ENCODE measurements at places on chromosomes 13 and 19.
A peak's percentile ranks its signal among the peaks of the same experiment; 100 is the strongest.

- peak; percentile 33 for DNase-seq
Measured at GRCh38 chr13:46648166-46648607, 95.2 kb downstream of the LRCH1 start.

- DNase-seq = no peak
Measured at GRCh38 chr19:32879741-32880140, 10.2 kb upstream of the SLC7A9 start.

DNA sequence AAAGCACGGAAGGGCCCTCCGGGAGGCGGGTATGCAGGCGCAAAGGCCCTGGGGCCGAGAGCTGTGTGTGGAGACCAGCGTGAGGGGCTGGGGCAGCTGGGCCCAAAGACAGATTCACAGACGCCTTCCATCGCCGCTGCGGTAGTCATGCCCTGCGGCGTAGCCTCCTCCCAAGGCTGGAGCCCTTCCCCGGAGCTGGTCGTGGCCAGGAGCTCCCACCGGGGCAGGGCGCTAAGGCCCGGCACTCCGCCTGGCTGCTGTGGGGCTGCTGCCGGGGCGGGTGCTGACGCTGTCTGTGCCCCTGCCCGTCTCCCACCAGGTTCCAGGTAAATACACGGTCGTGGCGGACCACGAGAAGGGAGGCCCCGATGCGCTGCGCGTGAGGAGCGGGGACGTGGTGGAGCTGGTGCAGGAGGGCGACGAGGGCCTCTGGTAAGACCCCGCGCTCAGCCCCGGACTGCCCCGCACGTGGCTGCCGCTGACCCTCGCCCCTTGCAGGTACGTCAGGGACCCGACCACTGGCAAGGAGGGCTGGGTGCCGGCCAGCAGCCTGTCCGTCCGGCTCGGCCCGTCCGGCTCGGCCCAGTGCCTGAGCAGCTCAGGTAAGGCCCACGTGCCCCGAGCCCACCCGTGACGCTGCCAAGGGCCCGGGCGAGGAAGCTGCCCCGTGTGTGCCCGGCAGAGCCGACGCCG, 9.4 kb upstream of the F7 start:
- DNase-seq = no peak

DNA sequence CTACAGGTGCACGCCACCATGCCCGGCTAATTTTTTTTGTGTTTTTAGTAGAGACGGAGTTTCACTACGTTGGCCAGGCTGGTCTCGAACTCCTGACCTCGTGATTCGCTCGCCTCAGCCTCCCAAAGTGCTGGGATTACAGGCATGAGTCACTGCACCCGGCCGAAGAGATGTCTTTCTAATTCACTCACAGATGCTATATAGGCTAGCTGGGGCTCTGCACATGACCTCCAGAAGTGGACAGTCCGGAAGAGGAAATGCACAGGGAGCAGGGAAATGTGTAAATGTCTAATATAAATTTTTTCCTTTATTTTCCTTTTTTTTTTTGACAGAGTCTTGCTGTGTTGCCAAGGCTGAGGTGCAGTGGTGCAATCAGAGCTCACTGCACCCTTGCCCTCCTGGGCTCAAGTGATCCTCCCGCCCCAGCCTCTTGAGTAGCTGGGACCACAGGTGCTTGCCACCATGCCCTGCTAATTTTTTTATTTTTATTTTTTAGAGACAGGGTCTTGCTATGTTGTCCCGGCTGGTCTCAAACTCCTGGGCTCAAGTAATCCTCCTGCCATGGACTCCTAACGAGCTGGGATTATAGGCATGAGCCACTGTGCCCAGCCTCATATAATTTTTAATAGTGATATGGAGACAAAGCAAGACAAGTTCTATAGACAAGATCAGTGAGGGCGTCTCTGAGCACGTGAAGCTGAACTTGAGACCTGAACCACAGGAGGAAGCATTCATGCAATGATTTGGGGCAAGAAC, 8.4 kb downstream of the GIPC1 start:
- no peak for DNase-seq

- no peak for DNase-seq
Measured at GRCh38 chr19:6979399-6979798, 41.8 kb downstream of the MBD3L2B start.

DNA sequence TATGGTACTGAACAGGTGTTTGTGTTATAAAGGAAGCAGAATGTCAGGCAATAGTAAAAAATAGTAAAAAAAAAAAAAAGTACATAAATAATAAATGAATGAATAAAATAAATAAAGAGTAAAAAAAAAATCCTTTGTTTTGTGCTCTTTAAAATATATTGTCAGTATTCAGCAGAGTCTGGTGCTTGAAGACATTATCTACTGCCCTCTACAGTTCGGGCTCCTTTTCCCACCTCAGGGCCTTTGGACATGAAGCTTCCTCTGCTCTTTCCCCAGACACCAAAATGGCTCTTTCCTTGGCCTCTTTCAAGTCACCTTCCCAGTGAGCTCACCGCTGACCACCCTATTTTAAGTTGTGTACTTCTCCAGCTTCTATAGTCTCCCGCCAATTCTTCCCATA, 137.5 kb downstream of the TNFRSF19 start:
- DNase-seq = peak; percentile 13

- DNase-seq = no peak
Measured at GRCh38 chr13:28058866-28059613, 41.3 kb downstream of the FLT3 start.
